Activated naive CD4-positive, alpha-beta T cell treated with anti-CD3 and anti-CD28 coated beads for 36 hours (primary cell): ENCODE measurements at places on chromosomes 1 and 21. TPM values are rescaled to one million over a fixed set of nuclear protein-coding genes. Genes with fewer than 3 reads are reported as not detected.

The FMN2 gene
- not detected for total RNA-seq

The VSIG8 gene
- not detected for total RNA-seq

DNA sequence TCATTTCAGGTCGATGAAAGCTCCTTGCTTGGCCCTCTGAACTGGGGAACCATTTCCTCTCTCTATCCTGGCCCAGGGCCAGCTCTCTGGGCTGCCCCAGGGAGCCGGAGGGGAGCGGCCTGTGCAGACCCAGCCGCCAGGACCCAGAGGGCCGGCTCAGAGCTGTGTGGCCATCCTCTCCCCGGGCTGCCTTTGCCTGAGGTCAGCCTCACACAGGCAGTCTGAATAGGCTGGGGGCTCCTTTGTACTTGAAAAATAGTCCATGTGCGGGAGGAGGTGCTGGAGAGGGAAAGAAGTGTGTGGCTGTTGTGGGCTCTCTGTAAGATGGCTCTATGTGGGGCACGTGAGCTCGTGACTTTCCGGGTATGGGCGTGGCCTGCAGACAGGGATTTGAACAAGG is 275.1 kb upstream of the VAMP3 start:
- DNase-seq: no peak

DNA sequence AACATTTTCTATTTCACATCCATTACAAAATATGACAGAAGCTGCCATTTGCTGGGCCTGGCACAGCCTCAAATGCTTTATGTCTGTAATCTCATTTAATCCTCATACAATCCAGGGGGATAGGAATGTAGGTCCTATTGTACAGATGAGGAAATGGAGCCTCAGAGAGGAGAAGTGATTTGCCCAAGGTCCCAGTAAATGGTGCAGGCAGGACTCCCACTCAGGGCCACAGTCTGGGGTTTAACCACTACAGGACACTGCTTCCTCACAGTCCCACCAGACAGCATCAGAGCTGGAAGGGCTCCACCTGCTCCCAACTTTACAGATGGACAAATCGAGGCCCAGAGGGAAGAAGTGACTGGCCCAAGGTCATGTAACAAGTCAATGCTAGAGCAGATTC is 20.6 kb upstream of the RNF19B start:
- DNase-seq: no peak

DNA sequence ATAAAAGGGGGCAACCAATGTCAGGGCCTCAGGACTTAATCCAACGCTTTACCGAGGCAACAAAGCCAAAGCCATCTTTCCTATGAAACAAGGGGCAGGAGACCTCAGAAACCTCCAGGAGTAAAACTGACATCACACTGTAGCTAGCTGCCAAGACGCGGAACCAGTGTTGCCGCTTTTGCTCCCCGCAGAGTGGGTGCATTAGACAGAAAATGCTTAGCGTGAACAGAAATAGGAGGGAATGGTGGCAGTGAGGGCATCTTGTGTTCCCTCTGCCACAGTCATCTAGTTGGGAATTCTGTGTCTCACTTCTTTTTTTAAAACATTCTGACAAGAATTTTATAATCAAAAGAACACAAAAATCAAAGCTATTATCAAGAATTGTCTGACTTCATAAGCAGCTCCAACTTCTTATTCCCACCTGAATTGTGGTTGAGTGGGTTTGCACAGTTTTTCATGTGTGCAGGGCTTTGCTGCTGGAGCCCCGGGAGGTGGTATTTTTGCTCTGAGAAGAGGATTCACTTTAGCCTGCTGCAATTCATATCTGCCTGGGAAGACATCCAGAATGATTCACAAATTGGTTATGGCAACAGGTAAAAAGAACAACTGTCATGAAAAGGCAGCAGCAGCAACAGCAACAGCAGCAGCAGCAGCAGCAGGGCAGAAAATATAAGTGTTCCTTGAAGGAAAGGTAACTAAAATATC is 82.2 kb upstream of the DIRAS3 start:
- no peak for DNase-seq
